ENCODE measurements at places on chromosomes 2 and 18. TPM values are rescaled to one million over a fixed set of nuclear protein-coding genes. Genes with fewer than 3 reads are reported as not detected.
A peak's percentile ranks its signal among the peaks of the same experiment; 100 is the strongest.

The GREB1 gene
- total RNA-seq, result 15.3 TPM

The GALNT5 gene
- 0.17 TPM for total RNA-seq

DNA sequence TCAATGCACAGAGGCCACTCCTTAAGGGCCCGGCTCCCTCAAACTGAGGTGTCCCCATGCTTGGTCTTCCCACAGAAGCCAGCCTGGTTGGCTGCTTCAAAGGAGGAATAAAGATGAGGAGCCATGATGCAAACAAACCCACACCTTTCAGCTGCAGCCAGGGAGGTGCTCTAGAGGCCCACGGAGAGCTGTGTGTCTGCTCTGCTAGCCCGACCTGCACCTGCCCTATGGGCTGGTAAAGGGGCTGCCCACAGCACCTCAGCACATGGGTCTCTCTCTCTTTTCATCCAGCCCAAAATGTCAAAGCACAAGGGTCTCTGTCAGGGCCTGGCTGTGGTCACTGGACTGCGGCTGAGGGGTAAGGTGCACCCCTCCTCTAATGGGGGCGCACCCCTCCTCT lies 132.1 kb downstream of the MSH2 start:
- no peaks in the 10 kb centered on the region for H3K4me1 ChIP-seq
- no peak for DNase-seq
- no peaks in the 10 kb centered on the region for H3K27me3 ChIP-seq
- H3K36me3 ChIP-seq, result peaks cover 2% of the 10 kb centered on the region
- no peak overlapping the region for H3K4me3 ChIP-seq

The RGPD3 gene
- 0.22 TPM for total RNA-seq

The SPHKAP gene
- not detected for total RNA-seq

DNA sequence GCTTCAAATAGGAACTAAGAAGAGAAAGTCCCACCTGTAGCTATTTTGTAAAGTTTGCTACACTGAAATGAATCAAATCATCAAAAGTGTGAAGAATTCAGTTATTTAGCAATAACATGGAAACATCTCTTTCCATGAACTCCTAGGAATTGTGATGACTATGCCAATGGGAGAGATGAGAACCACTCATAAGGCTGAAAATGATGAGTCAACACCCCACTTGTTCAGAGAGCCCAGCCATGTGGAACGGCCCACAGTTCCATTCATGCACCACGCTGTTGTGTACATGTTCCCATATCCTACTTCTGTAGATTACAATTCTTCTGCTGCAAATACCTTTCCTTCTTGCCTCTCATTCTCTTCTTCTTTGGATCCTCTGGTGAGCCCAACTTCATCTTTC lies 645.5 kb upstream of the ID2 start:
- no peak for DNase-seq
- no peak overlapping the region for H3K4me3 ChIP-seq
- H3K4me1 ChIP-seq, result no peaks in the 10 kb centered on the region
- H3K27me3 ChIP-seq, result no peaks in the 10 kb centered on the region
- no peaks in the 10 kb centered on the region for H3K36me3 ChIP-seq

The TGFA gene
- 3.3 TPM for total RNA-seq

DNA sequence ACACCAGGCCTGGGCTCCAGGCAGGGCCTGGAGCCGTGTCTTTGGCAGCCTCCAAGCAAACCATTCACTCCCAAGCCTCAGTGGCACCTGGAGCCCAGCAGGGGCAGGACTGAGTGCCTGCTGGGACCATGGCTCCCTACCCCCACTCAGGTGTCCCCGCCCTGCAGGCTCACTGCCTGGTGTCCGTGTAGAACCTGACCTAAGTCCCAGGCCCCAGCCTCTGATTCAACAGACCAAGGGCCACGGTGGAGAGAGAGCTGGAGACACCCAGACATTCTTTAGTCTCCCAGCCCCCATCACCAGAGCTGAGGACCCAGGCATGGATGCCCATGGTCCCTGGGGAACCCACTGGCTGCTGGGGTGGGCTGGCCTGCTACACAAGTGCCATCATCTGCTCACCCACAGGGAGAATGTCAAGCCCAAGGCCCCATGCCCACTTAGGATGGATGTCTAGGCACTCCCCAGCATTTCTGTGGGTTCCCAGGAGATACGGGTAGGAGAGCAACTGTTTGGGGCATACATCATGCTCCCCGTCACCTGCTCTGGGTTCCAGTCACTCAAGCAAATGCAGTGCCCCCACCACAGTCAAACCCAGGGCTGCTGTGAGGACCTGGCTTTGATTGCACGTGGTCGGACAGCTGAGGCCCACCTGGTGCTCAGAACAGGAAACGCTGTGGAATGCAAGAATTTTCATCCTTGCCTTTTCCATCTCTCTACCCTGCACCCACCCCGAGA lies 42.9 kb upstream of the ATG16L1 start:
- H3K4me1 ChIP-seq, result peaks cover 8% of the 10 kb centered on the region
- no peaks in the 10 kb centered on the region for H3K27me3 ChIP-seq
- DNase-seq, result no peak
- H3K27ac ChIP-seq, result no peak overlapping the region
- H3K36me3 ChIP-seq, result peaks cover 11% of the 10 kb centered on the region

GRCh38 chr2:9360701-9361100 lies 62.6 kb downstream of the ITGB1BP1 start:
- H3K36me3 ChIP-seq, result peaks cover 8% of the 10 kb centered on the region
- peaks cover 4% of the 10 kb centered on the region for H3K4me1 ChIP-seq
- no peak overlapping the region for H3K27ac ChIP-seq
- DNase-seq, result no peak

DNA sequence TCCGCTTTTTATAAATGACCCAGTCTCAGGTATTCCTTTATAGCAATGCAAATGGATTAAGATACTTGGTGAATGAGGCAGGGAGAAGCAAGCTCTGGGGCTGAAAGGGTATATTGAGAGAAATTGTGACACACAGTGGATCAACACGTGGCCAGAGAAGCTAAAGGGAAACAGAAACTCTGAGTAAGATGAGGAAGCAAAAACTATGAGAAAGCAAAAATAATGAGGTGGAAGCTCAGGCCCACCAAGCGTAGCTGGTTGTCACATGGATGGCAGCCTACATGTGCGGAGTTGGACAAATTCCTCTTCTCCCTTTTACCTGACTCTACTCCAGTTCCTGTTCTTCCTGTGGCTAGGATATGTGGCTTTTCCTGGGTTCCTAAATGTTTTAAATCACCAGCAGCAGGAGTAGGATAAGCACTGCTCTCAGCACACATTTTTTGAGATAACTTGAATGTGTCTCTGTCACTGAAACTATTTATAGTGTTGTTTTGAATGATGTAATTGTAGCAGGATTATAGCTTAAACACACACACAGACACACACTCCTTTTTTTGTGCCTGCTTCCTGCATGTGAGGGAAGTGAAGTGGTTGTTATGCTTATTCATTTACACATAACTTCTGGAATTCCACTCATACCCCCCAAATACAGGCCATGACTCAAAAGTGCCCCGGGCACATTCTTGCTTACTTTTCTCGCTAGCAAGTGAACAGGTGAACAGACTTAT lies 30.1 kb upstream of the EPC2 start:
- no peak overlapping the region for H3K4me3 ChIP-seq
- DNase-seq, result no peak
- peaks cover 18% of the 10 kb centered on the region for H3K4me1 ChIP-seq

- H3K36me3 ChIP-seq, result peaks cover 2% of the 10 kb centered on the region
- peaks cover 4% of the 10 kb centered on the region for H3K4me1 ChIP-seq
- H3K27me3 ChIP-seq, result no peaks in the 10 kb centered on the region
- DNase-seq, result no peak
- H3K4me3 ChIP-seq, result no peak overlapping the region
- no peak overlapping the region for H3K27ac ChIP-seq
Observed at GRCh38 chr2:231259104-231259503, 60.7 kb downstream of the ARMC9 start.

The DSG4 gene
- total RNA-seq, result not detected

The SLC38A11 gene
- not detected for total RNA-seq

DNA sequence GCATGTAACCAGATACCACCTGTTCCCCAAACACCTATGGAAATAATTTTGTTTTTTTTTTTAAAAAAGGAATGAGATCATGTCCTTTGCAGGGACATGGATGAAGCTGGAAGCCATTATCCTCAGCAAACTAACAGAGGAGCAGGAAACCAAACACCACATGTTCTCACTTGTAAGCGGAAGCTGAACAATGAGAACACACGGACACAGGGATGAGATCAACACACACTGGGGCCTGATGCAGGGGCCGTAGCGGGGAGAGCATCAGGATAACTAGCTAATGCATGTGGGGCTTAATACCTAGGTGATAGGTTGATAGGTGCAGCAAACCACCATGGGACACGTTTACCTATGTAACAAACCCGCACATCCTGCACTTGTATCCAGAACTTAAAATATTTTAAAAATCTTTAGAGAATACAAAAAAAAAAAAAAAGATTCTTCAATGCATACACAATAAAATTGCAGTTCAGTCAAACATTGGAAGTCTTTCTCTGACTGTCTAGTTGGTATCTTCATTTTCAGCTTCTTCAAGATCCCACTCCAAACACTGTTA lies 11.6 kb upstream of the CASP10 start:
- H3K27ac ChIP-seq, result no peak overlapping the region
- H3K36me3 ChIP-seq, result peaks cover 15% of the 10 kb centered on the region
- no peak for DNase-seq

DNA sequence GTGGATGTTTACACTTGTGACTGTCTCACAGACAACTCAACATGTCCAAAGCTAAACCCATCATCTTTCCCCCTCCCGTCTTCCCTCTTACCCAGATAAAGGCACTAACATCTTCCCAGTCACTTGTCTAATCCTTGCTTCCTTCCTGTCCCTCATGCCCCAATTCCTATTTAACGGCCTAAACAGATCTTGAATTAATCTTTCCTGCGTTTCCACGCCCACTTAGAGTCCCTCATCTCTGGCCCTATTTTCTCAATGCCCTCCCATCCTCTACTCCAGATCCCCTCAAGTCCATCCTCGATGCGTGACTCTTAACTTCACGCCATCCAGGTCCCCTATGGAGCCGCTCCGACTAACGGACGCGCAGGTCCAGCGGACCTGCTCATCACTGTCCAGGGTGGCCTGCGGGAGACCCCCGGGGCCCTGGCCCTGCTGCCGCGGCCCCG lies 682 bp upstream of the SCLY start:
- H3K27ac ChIP-seq, result no peak overlapping the region
- DNase-seq, result no peak
- H3K27me3 ChIP-seq, result no peaks in the 10 kb centered on the region
- H3K4me3 ChIP-seq, result peak overlapping the region; percentile 88

DNA sequence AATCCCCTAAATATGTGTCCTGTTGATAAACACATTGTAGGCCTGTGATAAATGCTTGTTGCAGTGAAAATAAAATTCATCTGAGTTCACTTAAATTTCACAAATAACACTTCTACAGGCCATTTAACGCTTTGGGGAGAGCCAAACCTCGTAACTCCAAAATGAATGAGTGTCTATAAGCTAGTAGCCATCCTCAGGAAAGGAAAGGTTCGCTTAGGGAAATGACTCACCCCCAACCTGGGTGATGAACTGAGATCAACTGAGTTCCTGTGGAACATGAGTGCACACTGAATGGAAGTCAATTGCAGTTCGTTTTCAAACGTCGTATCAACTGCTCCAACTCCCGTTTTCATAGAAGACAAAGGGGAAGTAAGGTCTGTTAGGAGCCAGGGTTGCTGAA lies 527.6 kb upstream of the ID2 start:
- no peaks in the 10 kb centered on the region for H3K36me3 ChIP-seq
- no peaks in the 10 kb centered on the region for H3K27me3 ChIP-seq
- H3K4me3 ChIP-seq, result no peak overlapping the region
- no peak overlapping the region for H3K27ac ChIP-seq
- DNase-seq, result no peak

The ACVR1C gene
- total RNA-seq, result 0.81 TPM

The CCDC141 gene
- 1.0 TPM for total RNA-seq

GRCh38 chr2:63050334-63051041 lies at the start of gene OTX1:
Gene OTX1 (plus strand): TSS chr2:63050830. CDS start chr2:63052991, 2,161 bp downstream.
- H3K36me3 ChIP-seq, result no peaks in the 10 kb centered on the region
- peaks cover 5% of the 10 kb centered on the region for H3K4me1 ChIP-seq
- peaks cover 60% of the 10 kb centered on the region for H3K27me3 ChIP-seq
- DNase-seq, result peak; percentile 90

DNA sequence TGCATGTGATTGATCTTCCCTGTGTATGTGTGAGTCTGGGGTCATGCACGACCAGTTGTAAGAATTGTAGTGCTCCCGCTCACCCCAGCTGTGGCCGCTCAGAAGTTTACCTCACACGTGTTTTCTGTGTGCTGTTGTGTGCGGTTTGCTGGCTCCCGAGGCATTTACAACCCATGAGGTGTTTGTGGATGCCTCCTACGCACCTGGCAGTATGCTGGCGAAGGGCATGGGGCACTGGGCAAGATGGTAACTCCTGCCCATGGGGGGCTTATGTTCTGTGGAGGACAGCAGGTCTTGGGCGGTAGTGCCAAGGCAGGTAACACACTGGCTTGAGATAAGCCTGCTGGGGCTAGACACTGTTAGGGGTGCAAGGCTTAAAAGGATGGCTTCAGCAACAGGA lies 102.6 kb upstream of the HS6ST1 start:
- DNase-seq, result peak; percentile 16
- H3K36me3 ChIP-seq, result peaks cover 22% of the 10 kb centered on the region
- H3K27me3 ChIP-seq, result no peaks in the 10 kb centered on the region
- no peaks in the 10 kb centered on the region for H3K4me1 ChIP-seq
- no peak overlapping the region for H3K27ac ChIP-seq
- no peak overlapping the region for H3K4me3 ChIP-seq
